Inflammatory macrophage treated with lipopolysaccharide for 4 hours (primary cell): ENCODE measurements at places on chromosomes 4 and X.

GRCh38 chrX:150229030-150229429, 134.1 kb upstream of the MAMLD1 start:
- no peak for DNase-seq

DNA sequence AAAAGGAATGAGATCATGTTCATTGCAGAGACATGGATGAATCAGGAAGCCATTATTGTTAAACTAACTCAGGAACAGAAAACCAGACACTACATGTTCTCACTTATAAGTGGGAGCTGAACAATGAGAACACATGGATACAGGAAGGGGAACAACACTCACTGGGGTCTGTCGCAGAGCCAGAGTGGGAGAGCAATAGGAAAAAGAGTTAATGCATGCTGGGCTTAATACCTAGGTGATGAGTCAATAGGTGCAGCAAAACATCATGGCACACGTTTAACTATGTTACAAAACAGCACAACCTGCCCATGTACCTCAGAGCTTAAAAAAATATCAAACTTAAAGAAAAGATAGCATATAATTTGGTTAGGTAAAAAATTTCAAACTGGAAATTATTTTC, 281.4 kb downstream of the PABPC4L start:
- DNase-seq, result no peak

DNA sequence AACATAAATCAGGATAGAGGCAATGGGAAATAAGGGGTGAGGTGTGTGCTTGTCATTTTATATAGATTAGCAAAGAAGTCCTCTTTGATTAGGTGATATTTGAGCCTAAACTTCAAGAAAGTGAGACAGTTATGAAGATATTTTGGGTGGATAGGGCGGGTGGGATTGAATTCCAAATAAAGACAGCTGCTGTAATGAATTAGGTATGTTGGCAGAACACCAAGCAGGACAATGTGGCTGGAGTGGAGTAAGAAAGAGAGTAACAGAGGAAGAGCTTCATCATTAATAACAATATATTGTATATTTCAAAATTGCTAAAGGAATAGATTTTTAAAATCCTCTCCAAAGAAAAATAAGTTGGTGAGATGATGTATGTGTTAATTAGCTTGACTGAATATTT, 91.0 kb upstream of the CENPE start:
- DNase-seq, result no peak

- DNase-seq, result no peak
Observed at GRCh38 chr4:139511320-139511719, 44.7 kb downstream of the SETD7 start.

GRCh38 chr4:143273160-143273917, 63.3 kb upstream of the GAB1 start:
- no peak for DNase-seq

GRCh38 chrX:101377547-101377946, 8.4 kb downstream of the BTK start:
- DNase-seq, result no peak

DNA sequence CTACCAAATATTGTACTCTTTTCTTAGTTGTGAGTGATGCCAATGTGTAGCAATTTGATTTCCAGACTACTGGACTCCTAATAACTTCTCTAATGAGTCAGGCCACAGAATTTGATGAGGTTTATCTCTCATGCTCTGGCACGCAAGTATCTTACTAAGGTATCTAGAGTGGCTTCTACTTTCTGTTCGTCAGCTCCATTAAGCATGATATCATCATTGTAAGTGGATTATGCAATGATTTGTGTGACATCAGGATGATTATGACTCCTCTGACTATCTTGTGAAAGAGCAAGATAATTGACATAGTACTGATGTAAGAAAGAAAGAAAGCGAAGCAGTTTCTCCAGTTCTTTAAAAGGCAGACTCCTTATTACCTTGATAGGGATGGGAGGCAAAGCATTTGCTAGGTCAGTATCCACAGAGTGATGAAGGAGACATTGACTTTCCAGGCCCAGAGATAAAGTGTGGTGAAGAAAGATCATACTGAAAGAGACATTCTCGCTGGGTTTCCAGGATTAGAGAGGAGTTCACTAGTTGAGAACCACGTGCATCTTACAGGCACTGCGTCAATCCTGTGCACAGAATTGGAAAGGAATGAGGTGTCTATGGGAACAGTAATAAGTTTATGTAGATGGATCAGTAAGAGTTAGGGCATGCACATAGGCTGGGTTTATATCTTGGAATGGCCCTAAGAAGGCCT, 161.9 kb upstream of the STK26 start:
- peak; percentile 56 for DNase-seq

DNA sequence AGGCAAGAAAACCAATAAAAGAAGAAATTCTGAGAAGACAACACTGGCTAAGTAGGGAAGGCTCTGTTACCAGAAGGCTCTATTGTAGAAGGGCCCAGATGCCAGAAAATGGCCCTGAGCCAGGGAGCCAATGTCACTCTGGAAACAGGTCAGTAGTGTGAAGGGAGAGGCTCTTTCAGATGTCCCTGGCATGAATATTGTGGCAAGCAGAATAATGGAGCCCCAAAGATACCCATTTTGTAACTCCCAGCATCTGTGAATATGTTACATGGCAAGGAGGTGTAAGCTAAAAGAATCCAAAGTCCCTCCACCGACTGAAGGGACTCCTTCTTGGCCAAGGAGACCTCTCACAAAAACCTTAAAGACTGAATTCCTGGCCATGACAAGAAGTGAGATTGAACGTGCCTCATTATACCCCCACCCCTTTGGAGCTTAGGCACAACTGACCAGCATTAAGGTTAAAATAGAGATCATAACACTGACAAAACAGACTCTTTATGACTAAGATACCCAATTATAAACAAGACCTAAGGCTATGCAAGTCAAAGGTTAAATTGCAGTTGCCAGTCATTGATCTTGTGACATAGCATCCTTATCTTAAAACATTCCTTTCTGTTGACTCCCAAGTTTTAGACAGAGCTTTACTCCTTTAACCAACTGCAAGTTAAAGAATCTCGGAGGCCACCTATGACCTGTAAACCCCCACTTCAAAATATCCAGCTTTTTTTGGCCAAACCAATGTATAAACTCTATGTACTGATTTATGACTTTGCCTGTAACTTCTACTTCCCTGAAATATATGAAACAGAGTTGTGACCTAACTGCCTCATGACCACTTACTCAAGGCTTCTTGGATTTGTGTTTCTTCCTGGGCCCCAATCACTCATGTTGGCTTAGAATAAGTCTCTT, 42.2 kb upstream of the SMIM10 start:
- peak; percentile 68 for DNase-seq

DNA sequence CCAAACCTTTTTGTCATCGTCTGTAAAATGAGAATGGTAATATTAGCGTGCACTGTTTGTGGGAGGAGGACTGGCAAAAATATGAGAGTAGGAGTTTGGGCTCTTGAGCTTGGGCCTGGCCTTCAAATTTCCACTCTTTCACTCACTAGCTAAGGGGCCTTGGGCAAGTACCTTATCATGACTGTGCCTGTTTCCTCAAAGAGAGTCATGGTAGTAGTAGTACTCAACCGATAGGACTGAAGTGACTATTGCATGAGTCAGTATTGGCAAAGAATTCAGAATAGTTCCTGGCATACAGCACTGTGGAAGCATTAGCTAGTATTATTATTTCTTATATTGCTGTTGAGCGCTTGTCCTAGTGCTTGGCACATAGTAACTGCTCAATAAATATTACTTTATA, 16.0 kb upstream of the RBM3 start:
- DNase-seq, result peak; percentile 53

GRCh38 chr4:99711657-99712056, 54.0 kb upstream of the C4orf54 start:
- DNase-seq, result no peak

GRCh38 chrX:10725071-10725470, 104.7 kb upstream of the MID1 start:
- no peak for DNase-seq

DNA sequence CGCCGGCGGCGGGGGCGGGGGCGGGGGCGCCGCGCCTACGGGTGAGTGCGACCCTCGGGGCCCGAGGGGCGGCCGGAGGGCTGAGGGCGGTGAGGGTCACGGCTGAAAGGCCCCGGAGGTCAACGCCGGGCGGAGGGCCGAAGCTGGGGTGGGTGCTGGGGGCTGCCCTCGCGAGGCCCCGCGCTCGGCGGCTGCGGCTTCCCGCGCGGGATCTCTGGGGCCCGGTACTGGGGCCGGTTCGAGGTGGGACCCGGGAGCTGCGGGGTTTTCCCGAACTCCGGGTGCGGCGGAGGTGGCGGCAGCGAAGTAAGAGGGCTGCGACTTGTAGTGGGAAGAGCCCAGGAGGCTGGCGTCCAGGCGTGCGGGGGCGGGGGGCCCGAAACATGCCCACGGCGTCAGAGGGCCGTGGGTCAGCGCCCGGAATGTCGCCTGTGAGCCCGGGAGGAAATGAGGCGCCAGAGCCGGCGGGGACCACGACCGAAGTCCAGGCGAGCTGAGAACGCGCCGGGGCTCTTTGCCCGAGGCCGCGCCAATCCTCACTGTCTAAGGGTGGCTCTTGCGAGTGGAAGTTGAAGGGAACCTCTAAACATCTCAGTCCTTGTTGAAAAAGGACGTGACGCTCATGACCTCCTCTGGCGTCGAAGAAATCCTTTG, 407 bp downstream of the IL13RA1 start:
- DNase-seq, result no peak

DNA sequence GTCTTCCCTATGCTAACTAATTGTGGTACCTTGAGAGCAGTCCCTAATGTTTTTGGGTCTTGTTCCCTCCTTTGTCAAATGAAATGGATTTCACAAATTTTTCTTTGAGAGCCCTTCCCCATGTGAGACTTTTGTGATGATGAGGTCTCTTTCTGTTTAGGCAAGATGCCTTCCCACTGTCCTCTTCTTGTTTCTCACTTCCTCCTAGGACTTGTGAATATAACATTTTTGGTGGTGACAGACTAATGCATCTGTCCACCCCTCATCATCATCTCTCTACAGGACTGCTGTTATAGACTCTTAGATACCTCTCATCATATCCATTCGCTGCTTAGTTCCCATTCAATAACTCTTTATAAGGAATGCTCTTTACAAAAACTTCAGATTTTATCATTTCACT, 8.7 kb upstream of the ANK2 start:
- no peak for DNase-seq

GRCh38 chrX:149497626-149498025, 7.5 kb downstream of the IDS start:
- DNase-seq, result no peak

DNA sequence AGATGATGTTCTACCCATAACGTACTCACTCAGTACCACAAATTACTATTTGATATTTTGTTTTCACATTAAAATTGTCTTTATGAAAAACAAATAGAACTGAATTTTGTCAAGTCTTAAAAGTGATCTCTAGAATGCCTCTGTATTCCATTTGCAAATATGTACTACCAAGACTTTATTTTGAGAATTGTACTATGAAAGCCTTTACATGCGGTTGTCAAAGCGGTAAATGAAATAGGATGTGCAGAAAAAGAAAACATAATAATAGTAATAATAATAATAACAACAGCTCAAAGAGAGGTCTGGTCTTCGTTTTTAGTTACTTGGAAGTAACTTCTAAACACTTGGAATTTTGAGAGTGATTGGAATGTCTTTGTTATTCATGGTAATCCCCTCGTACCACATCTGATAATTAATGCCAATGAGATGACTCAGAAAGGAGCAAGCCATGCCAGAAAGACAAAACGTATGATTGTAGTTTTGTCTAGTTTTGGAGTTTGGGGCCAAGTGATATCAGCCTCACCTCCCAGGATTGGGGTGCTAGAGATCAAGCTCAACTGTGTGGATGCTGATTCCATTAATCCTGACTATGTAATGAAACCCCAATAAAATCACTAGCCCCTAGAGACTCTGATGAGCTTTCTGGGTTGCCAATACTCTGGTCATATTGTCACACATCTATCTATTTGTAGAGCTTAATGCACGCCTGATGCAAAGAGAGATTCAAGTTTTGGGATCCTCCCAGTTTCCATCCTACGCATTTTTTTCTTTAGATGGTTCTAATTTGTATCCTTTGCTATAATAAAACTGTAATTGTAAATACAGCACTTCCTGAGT, 20.2 kb upstream of the CTSO start:
- DNase-seq, result no peak

GRCh38 chr4:76716658-76717057, 181.3 kb downstream of the SOWAHB start:
- peak; percentile 66 for DNase-seq

- DNase-seq, result no peak
Observed at GRCh38 chr4:121642876-121643585, 53.7 kb downstream of the ANXA5 start.

- no peak for DNase-seq
Observed at GRCh38 chr4:92809381-92809780, 505.6 kb downstream of the GRID2 start.

DNA sequence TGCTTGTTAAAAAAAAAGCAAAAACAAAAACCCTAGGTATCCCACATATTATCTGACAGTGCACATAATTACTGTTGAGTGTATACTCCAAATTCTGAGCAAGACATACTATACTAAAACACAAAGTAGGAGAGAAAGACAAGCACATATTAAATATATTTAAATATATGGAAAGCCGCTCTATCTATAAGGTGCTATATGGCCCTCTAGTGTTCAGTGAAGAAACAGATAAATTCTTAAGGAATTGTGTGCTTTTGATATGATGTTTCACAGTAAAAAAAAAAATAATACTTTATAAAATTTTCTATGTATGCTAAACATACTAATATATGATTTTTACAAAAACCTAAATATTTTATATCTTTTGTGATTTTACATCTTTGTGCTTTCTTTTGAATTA, 137.8 kb downstream of the FBXW7 start:
- peak; percentile 34 for DNase-seq

DNA sequence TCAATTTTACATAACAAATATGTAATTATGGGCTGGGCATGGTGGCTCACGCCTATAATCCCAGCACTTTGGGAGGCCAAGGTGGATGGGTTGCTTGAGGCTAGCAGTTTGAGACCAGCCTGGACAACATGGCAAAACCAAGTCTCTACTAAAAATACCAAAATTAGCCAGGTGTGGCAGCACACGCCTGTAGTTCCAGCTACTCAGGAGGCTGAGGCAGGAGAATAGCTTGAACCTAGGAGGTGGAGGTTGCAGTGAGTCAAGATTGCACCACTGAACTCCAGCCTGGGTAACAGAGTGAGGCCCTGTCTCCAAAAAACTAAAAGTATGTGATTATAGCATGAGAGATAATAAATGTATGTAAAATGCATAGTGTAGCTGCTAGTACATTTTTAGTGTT, 229.0 kb downstream of the PPARGC1A start:
- DNase-seq, result no peak
